Large intestine (tissue), 12 donors: ENCODE measurements at places on chromosomes 6 and 20.

DNA sequence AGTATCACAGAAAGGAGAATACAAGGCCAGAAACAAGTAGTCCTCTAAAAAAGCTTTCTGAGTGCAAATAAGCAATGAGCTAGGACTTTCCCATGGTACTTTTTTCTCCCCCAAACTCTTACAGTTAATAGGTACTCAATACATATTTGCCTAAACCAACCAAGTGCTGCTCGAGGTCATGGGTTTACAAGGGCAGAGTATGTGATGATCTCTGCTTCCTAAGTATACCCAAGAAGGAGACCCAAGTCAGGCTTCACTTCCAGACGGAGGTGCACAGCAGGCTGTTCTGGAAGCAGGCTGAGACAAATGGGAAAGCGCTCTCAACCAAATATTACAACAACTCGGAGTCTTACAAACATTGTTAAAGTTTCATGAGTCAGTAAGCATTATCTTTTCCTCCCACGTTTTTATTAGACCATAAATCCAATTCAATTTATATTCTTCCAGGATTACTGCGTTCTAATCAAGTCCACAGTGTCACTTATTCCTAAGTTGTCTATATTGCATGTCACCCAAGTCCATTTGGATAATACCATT, 8.1 kb downstream of the FYN start:
- H3K4me1 ChIP-seq, result no peaks in the 10 kb centered on the region
- no peaks in the 10 kb centered on the region for H3K36me3 ChIP-seq
- H3K4me3 ChIP-seq, result no peak overlapping the region
- no peak overlapping the region for H3K27ac ChIP-seq
- H3K27me3 ChIP-seq, result no peaks in the 10 kb centered on the region

DNA sequence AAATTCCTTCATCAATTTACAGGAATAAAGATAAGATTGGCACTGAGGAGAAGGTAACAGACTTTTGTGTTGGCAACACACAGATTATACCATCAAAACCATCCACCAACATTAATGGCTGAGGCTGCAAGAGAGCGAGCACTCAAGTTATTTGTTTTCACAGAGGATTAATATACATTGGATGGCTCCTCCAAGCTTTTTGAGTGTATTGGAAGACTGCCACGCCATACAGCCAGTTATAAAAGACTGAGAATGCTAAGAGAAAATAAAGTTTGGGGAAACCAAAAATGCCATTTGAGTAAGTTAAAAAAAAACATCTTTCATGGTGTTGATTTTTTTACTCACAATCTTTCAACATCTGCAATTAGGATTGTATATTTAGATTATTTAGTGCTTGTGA, 973.8 kb upstream of the SLC35B3 start:
- H3K36me3 ChIP-seq, result no peaks in the 10 kb centered on the region
- H3K4me1 ChIP-seq, result no peaks in the 10 kb centered on the region
- DNase-seq, result no peak
- H3K27ac ChIP-seq, result no peak overlapping the region
- no peaks in the 10 kb centered on the region for H3K27me3 ChIP-seq
- no peak overlapping the region for H3K4me3 ChIP-seq

DNA sequence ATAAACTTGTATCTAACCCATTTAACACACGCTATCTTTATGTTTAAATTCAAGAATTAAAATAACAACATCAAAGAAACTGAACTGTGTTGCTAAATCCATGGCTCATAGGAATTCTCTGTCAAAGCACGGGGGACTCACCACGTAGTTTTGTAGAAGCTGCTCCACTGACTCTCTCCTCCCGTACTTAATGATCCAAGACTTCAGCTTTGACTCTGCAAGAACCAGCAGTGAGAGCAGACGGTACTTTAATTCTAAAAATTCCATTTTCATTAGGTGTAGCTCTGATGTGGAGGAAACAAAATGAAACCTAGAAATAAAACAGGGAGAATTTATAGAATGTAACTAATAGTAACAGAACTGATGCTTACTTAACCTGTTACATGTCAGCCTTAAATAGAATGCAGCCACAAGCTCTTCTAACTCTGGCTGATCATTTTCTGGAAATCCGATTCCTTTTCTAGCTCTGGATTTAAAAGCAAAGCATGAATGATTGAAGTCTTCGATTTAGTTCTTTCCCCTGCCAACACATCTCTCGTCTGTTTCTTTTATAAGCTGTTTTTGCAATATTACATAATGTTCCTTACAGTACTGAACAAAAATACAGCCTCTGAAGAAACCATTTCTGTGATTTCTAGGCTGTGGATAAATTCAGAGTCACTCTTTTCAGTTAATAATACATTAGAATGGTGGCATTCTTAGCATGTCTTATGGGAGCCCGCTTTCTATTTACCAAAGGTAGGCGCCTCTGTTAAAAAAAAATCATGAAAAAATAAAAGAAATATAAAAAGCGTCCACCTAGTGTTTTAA, 165.5 kb downstream of the SYNE1 start:
- H3K27ac ChIP-seq, result no peak overlapping the region
- no peaks in the 10 kb centered on the region for H3K36me3 ChIP-seq

DNA sequence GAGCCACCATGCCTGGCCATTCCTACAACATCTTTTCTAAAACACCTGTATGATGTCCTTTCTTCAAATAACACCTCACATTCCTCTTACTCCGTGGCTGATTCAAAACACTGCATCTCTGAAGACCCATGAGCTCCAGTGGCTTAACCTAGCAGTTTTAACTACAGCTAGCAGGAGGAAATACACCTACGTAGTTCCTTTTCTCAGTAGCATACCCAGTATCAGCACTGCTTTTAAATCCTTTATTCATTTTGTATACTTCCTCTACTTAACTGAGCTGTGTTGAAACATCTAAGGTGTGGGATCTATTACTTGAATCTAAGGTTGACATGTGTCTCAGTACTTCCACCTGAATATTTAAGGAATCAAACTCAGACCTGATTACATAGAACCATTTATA, 113.6 kb upstream of the CCDC28A start:
- H3K4me1 ChIP-seq, result no peaks in the 10 kb centered on the region
- DNase-seq, result no peak
- no peaks in the 10 kb centered on the region for H3K36me3 ChIP-seq
- no peak overlapping the region for H3K4me3 ChIP-seq

- DNase-seq, result peak; percentile 94
- no peak overlapping the region for H3K4me3 ChIP-seq
- no peaks in the 10 kb centered on the region for H3K36me3 ChIP-seq
- peak overlapping the region; percentile 92 for H3K27ac ChIP-seq
- peaks cover 27% of the 10 kb centered on the region for H3K4me1 ChIP-seq
These were observed 58.2 kb upstream of the TNFAIP3 start for GRCh38 chr6:137808836-137809315.

DNA sequence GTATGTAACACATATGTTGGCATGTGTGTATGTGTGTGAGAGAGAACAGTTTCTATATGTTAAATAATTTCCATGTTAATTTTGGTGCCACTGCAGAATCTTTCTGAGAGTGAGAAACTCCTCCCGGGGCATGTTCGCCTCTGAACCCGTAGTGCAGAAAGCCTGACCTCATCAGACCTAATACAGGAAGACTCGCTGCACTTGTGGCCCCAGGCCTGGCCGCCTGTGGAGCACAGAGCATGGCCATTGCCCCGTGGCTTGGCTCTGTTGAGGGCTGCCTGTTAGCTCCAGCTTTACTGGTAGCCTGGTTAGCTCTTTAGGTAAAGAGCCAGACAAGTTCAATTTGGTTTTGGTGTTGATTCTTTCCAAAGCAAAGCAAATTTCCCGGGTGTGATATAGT, 25.5 kb downstream of the FARS2 start:
- H3K27ac ChIP-seq, result no peak overlapping the region
- no peaks in the 10 kb centered on the region for H3K27me3 ChIP-seq
- no peak overlapping the region for H3K4me3 ChIP-seq
- no peak for DNase-seq
- no peaks in the 10 kb centered on the region for H3K36me3 ChIP-seq
- no peaks in the 10 kb centered on the region for H3K4me1 ChIP-seq

DNA sequence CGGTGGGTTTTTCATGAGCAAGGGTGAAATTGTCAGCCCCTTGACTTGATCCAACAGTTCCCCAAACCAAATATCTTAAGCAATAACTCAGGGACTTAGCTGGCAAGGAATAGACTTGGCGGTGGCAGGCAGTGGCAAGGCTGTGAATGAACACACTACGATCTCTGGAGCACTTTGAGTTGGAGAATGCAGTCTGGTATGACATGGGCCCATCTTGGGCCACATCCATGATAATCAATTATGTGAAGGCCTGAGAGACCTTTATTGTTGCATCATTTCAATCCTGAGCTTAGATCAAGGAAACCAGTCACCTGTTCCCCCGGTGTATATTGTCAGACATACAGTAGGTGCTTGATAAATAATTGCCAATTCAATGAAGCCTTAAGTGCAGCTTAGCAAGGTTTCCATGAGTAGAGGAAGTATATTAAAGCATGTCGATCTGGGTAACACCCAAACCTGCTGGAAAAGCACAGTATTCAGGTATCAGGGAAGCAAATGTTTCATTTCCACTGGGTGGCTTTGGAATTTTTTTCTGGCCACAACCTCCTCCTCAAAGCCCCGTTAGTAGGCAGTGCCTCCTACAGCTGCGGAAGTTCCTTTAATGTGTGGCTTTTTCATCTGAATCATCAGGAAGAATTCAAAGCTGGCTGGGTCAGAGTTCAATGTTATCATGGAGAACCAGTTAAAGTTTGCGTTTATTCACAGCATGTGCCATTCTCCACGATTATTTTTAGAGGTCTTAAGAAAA, 10.2 kb downstream of the CASS4 start:
- DNase-seq, result no peak
- no peaks in the 10 kb centered on the region for H3K27me3 ChIP-seq
- no peak overlapping the region for H3K4me3 ChIP-seq
- H3K27ac ChIP-seq, result no peak overlapping the region

DNA sequence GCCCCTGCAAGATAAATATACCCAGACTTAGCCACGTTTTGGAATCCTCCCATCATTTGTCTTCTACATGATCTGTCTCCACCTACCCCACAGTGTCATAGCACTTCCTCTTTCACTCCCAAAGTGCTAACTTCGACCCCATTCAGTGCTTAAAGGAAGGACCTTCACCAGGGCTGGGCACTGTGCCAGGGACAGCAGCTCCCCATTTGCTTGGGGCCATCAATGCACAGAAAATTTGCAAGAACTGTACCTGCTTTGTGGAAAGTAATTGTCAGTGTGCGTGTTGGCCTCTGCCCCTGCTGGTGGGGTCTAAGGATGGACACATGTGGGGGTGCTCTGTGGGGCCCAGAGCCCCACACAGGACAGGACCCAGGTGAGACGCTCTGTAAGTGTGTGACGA, 5.2 kb upstream of the BPIFA2 start:
- H3K4me3 ChIP-seq, result no peak overlapping the region
- no peaks in the 10 kb centered on the region for H3K27me3 ChIP-seq
- DNase-seq, result no peak
- no peaks in the 10 kb centered on the region for H3K36me3 ChIP-seq
- no peaks in the 10 kb centered on the region for H3K4me1 ChIP-seq

DNA sequence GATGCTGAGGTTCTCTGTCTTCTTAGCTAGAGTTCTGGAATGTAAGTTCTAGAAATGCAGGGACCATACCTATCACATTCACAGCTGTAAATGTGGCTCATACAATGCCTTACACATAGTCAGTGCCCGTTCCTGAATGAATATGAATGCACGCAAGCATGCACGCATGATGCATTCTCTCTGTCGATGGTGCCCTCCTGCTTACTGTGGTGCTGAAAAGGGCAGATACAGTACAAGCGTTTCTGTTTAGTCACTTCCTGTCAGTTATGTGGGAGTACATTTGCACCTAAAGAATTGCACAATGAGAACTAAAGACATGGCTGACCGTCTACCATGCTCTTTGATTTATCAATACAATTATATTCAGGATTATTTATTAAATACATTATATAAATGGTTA, 152.2 kb upstream of the SOX4 start:
- no peaks in the 10 kb centered on the region for H3K36me3 ChIP-seq
- no peaks in the 10 kb centered on the region for H3K27me3 ChIP-seq
- no peaks in the 10 kb centered on the region for H3K4me1 ChIP-seq
- no peak for DNase-seq
- H3K4me3 ChIP-seq, result no peak overlapping the region

GRCh38 chr6:144581812-144582537, 296.8 kb downstream of the UTRN start:
- peaks cover 5% of the 10 kb centered on the region for H3K36me3 ChIP-seq
- DNase-seq, result peak; percentile 18
- H3K4me3 ChIP-seq, result no peak overlapping the region
- no peaks in the 10 kb centered on the region for H3K27me3 ChIP-seq
- H3K4me1 ChIP-seq, result no peaks in the 10 kb centered on the region

- no peak overlapping the region for H3K27ac ChIP-seq
- no peaks in the 10 kb centered on the region for H3K36me3 ChIP-seq
- H3K4me1 ChIP-seq, result no peaks in the 10 kb centered on the region
These were observed 995.8 kb upstream of the FLRT3 start for GRCh38 chr20:15333170-15333569.

- H3K27me3 ChIP-seq, result no peaks in the 10 kb centered on the region
- H3K4me3 ChIP-seq, result no peak overlapping the region
- no peaks in the 10 kb centered on the region for H3K36me3 ChIP-seq
- no peak for DNase-seq
- H3K4me1 ChIP-seq, result no peaks in the 10 kb centered on the region
- H3K27ac ChIP-seq, result no peak overlapping the region
These were observed 8.6 kb upstream of the HIVEP2 start for GRCh38 chr6:142953373-142954273.

DNA sequence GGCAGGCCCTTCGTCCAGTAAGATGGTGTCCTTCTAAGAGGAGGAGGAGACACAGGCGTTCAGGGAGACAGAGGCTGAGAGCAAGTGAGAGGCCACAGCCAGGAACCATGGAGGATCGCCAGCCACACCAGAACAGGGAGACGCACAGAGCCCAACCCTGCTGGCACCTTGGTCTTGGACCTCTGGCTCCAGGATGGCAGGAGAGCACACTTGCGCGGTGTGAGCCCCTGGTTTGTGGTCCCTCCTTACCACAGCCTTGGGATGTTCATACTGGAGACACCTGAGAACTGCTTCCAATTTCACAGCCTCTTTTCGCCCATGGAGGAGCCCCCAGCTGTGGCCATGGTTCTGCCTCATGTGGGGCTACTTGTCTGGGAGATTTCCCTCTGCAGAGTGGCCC, 222.4 kb downstream of the DLL1 start:
- H3K27ac ChIP-seq, result no peak overlapping the region
- H3K27me3 ChIP-seq, result no peaks in the 10 kb centered on the region
- no peaks in the 10 kb centered on the region for H3K4me1 ChIP-seq
- DNase-seq, result no peak

- H3K27me3 ChIP-seq, result no peaks in the 10 kb centered on the region
- no peaks in the 10 kb centered on the region for H3K4me1 ChIP-seq
- no peak for DNase-seq
- no peak overlapping the region for H3K27ac ChIP-seq
These were observed 125.4 kb downstream of the FYN start for GRCh38 chr6:111747829-111748228.

- no peak overlapping the region for H3K4me3 ChIP-seq
- H3K27me3 ChIP-seq, result no peaks in the 10 kb centered on the region
- H3K27ac ChIP-seq, result no peak overlapping the region
- DNase-seq, result no peak
- H3K36me3 ChIP-seq, result no peaks in the 10 kb centered on the region
- peaks cover 31% of the 10 kb centered on the region for H3K4me1 ChIP-seq
These were observed 45.8 kb upstream of the PIM1 start for GRCh38 chr6:37123957-37124729.
